ENCODE measurements at places on chromosomes 7 and 10.

- DNase-seq, result no peak
Measured at GRCh38 chr7:69134316-69134715, 464.0 kb upstream of the AUTS2 start.

DNA sequence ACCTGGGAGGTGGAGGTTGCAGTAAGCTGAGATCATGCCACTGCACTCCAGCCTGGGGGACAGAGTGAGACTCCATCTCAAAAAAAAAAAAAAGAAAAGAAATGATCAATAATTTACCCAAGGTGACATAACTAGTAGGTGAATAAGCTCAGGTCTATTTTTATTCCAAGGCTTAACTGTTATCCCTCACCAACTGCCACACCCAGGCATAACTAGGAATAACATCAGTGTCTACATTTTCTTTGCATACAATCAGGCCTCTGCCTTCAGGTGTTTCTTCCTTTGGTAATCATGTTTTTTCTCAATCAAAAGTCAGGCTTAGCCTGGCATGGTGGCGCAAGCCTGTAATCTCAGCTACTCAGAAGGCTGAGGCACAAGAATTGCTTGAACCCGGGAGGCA lies 26.6 kb downstream of the CPEB3 start:
- no peak for DNase-seq

GRCh38 chr7:48427671-48428070 lies 256.4 kb downstream of the ABCA13 start:
- no peak for DNase-seq

GRCh38 chr10:132615341-132616169 lies 78.0 kb downstream of the INPP5A start:
- DNase-seq, result no peak

GRCh38 chr10:49741108-49741995 lies 20.8 kb downstream of the OGDHL start:
- DNase-seq, result no peak

DNA sequence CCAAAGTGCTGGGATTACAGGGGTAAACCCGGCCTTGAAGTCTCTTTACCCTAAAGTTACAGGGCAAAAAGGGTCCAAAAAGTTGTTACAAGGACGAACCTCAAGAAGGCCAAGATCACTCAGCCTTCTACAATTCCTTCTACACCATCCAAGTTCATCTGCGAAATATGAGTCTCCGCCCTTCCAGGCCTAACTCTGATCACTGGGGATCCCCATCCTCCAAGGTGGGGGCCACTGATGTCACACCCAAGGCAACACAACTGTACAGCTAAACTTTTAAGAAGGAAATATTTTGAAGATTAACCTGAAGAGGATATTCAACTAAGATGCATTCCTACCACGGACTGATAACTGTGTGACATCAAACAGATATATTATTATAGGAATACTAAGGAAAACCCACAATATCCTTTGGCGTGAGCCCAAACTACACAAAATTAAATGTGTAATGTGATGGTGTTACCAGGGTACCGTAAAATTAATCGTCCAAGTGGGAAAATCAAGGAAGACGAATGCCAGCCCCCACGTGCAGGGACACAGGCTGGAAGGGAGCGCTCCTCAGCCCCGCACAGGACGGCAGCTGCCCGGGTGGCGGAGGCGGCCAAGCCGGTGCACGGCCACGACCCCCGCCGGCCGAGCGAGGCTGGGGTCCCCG lies 1.0 kb downstream of the PAXIP1 start:
- DNase-seq, result no peak

DNA sequence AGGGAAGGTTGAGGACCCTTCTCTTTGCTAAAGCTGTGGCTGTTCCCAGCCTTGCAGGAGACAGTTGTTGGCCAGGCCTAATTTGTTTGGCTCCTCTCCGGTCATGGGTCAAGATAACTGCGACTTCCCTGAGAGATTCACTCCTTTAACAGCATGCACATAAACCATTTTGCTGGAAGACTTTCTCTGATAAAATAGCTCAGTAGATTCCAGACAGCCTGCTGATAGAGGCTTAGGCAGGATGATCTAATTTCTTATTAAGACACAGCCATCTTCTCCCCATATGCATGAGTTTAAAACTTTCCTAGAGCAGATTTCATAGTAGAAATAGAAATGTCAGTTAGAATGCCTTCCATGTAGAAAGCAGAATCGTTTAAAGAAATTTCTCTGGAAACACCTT lies 181.9 kb downstream of the WNT2 start:
- no peak for DNase-seq

GRCh38 chr10:52729271-52730104 lies 43.1 kb downstream of the MBL2 start:
- no peak for DNase-seq

DNA sequence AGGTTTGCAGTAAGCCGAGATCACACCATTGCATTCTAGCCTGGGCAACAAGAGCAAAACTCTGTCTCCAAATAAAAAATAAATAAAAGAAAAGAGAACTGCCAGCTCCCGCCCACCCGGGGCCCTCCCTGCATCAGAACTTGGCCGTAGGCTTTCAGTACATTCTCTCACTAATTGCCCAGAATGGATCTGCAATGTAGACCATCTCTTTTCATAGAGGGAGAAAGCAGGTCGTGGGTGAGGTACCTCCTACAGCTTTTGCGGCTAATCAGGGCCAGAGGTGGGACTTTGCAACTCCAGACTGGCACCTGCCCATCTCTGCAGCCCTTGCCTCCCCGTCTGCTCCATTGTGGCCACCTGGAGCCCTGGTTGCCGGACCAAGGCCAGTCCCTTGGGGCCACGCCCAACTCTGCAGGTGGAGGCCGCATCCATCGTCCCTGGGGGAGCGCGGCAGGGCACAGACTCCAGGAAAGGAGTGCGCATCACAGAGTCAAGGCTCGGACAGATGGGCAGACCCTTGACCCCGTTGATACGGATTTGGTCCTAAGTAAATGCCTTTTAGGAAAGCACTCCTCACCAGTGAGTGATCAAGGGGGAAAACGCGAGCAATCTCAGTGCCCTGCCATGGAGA lies 179.1 kb upstream of the SH2B2 start:
- DNase-seq, result no peak

- DNase-seq, result no peak
Measured at GRCh38 chr7:74365322-74366022, 76.3 kb downstream of the CLIP2 start.

GRCh38 chr10:86795353-86795752 lies 38.9 kb downstream of the BMPR1A start:
- no peak for DNase-seq

DNA sequence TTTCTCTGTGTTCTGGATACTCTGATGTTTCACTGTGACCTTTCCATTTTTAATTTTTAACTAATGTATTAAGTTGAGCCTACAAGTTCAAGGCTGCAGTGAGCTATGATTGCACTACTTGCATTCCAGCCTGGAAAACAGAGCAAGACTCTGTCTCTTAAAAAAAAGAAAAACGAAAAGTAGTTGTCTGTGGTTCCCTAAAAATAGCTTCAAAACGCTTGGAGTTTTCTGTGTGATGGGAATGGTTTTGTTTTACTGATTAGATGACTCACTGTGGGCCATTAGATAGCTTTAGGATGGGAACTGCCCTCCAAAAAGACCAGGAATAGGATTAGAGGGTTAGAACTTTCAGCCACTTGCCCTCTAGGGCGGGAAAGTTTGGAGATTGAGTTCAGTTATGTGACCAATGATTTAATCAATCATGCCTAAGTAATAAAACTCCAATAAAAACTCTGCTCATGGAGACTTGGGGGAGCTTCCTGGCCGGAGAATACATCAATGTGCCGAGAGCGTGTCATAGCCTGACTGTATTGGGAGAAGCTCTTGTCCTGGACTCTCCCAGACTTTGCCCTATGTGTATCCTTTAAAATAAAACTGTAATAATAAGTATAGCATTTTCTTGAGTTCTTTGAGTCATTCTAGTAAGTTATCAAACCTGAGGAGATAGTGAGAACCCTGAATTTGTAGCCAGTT lies 147.1 kb downstream of the LYZL1 start:
- no peak for DNase-seq

DNA sequence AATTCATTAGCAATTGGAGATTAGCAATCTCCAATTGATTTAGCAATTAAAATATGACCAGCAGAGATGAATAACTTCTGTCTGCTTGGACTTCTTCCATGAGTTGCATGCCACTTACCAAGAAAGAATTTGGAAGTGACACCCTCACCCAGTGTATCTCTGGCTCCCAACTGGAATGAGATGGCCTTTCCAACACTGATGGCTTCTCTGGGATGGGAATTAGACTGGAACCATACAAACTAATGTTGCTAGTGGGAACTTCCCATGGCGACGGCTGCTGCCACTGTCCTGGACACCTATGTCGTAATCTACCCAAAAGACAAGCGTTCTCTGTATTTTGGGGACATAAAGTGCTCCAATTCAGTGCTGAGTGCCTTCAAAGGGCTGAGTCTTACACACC lies 192.3 kb downstream of the COBL start:
- no peak for DNase-seq

DNA sequence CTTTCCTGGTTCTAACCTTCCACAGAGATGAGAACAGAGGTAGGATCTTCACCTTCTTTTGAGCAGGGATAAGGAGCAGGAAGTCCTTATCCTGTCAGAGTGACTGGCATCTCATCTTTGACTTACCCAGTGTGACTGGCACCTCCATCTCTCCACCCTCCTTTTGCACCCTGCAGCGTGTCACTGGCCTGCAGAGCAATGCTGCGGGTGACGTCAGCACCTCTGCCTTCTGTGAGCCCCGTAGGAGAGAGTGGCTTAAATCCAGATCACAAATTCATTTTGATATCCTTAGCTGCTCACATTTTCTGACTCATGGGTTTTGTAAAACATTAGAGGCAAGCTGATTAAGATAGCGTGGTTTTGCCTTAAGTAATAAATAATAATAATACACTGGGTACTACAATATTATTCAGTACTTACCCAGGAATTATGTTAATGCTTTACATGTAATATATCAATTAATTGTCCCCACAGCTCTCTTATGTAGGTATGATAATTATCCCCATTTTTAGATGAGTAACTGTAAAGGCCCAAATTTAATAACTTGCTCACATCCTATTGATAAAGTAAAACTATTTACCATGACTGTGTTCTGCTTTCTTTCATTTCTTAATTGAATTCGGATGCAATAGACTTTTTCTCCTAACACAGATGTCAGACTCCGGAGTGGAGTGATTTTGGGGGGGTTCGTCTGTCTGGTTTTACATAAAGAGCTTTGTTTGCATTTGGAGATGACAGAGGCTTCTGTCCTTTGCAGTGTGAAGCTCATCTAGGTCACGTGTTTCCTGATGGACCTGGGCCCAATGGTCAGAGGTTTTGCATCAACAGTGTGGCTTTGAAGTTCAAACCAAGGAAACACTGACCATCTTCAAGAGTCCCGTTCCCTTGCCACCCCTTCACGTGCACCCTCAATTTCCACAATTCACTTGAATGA lies 24.9 kb downstream of the MSRB2 start:
- no peak for DNase-seq

- DNase-seq, result no peak
Measured at GRCh38 chr7:106121189-106121810, 9.2 kb upstream of the SYPL1 start.

- DNase-seq, result no peak
Measured at GRCh38 chr7:28623863-28624262, 211.5 kb downstream of the CREB5 start.

- no peak for DNase-seq
Measured at GRCh38 chr7:110309941-110310340, 781.0 kb upstream of the LRRN3 start.

GRCh38 chr10:114206902-114207301 lies 27.7 kb downstream of the TDRD1 start:
- no peak for DNase-seq

DNA sequence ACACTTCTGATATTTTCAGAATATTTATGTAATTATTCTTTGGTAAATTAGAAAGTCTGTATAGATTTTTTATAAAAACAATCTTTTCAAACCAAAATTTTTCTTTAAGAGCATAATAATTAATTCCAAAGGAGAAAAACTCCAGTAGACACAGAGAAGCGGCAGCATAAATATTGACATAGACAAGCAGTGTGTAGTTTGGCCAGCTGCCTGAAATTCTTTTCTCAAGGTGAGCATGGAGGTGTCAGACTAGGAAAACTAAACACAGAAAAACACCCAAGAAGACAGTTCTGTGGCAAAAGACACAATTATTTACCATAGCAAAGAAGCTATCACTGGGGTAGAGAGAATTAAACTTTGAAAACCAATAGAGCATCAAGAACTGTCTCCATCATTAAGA lies 82.4 kb downstream of the KLF6 start:
- no peak for DNase-seq

GRCh38 chr7:77242554-77242953 lies 42.9 kb upstream of the FGL2 start:
- DNase-seq, result no peak

- DNase-seq, result no peak
Measured at GRCh38 chr10:37728830-37729229, 128.6 kb downstream of the ZNF248 start.

GRCh38 chr7:1899951-1900762 lies 230.1 kb downstream of the ELFN1 start:
- DNase-seq, result no peak

GRCh38 chr7:45176091-45176490 lies 18.5 kb downstream of the RAMP3 start:
- DNase-seq, result no peak

Data from activated CD4-positive, alpha-beta T cell treated with anti-CD3 and anti-CD28 coated beads, Interleukin-2, amount 50 U/mL, for 24 hours (primary cell).